Esophagus muscularis mucosa (tissue), 4 donors: ENCODE measurements at places on chromosomes 2 and 18. TPM values are rescaled to one million over a fixed set of nuclear protein-coding genes. Genes with fewer than 3 reads are reported as not detected.

DNA sequence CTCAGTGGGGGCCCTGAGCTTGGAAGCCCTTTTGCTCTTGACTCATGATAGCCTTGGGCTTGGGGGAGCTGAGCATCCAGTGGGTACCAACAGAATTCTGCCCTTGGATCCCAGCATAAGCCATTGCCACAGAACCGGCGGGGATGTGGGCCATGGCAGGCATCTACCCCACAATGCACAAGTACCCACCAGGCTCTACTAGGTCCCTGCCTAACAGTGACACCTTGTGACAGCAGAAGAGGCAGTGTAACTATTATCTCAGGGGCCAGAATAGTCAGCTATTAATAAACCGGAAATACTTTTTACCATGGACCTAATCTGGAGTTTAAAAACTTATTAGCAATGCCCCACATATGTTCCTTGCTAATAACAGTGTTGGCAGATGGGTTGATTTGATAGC, 397.2 kb downstream of the TMEM182 start:
- no peak overlapping the region for H3K4me3 ChIP-seq
- no peak overlapping the region for H3K27ac ChIP-seq
- H3K36me3 ChIP-seq, result no peaks in the 10 kb centered on the region

The TEX44 gene
- total RNA-seq, result not detected

The GLI2 gene
- 25.3 TPM for total RNA-seq

GRCh38 chr2:205770577-205770976, 88.3 kb downstream of the NRP2 start:
- H3K27ac ChIP-seq, result peak overlapping the region; percentile 98
- H3K4me3 ChIP-seq, result no peak overlapping the region
- peaks cover 4% of the 10 kb centered on the region for H3K27me3 ChIP-seq
- peaks cover 100% of the 10 kb centered on the region for H3K4me1 ChIP-seq
- peaks cover 3% of the 10 kb centered on the region for H3K36me3 ChIP-seq

DNA sequence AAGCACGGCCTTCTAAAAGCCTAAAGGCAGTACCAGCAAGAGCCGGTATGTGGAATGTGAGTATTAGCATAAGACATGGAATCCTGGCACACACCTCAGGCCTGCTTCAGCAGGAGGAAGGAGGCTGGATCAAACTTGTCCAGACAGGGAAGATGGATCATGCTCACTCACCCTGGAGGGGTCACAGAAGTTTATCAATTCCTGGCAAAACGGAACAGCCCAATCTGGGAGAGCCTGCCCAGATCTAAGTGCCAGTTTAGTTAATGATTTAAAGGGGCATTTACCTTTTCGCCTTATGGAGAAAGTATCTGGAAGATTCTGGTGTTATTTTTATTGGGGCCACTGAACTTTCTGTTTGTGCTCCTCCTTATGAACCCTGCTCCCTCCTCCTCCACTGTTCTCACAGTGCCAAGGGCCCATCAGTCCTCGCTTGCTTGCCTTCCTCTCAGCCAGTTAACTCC, 58.3 kb upstream of the NFE2L2 start:
- H3K27me3 ChIP-seq, result no peaks in the 10 kb centered on the region
- H3K27ac ChIP-seq, result no peak overlapping the region
- no peak overlapping the region for H3K4me3 ChIP-seq
- DNase-seq, result no peak
- H3K4me1 ChIP-seq, result no peaks in the 10 kb centered on the region
- peaks cover 15% of the 10 kb centered on the region for H3K36me3 ChIP-seq

The DSC2 gene
- total RNA-seq, result 1.9 TPM

The SERTAD2 gene
- total RNA-seq, result 15.2 TPM

DNA sequence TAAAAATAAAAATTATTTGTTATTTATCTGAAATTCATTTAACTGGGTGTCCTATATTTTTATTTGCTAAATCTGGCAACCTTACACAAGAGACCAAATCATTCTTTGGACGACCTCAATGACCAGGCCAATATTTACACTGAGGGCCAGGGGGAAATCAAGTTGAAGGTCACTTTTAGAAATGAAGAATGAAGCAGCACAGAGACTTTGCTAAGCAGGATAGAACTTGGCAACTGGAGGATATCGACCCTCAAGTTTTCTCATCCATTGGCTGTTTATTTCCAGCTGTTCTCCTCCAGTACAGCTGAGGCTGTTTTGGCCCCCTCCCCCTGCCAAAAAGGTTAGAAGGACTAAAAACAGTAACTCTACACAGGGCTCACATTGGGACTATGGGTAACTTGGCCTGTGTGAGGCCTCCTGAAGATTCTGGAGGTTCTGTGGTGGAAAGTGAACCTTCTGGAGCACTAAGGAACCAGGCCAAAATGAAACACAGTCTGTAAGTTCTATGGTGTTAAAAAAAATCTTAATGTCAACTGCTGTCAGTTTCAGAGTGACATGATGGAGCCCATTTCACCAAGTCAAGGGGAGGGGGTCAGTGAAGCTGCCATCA, 32.2 kb upstream of the ZFP36L2 start:
- no peaks in the 10 kb centered on the region for H3K36me3 ChIP-seq
- no peaks in the 10 kb centered on the region for H3K27me3 ChIP-seq
- H3K4me1 ChIP-seq, result peaks cover 7% of the 10 kb centered on the region
- DNase-seq, result no peak

The RAB31 gene
- total RNA-seq, result 94.0 TPM

GRCh38 chr2:4903656-4904348, 788.4 kb upstream of the SOX11 start:
- no peaks in the 10 kb centered on the region for H3K36me3 ChIP-seq
- no peaks in the 10 kb centered on the region for H3K27me3 ChIP-seq
- no peak overlapping the region for H3K27ac ChIP-seq
- H3K4me3 ChIP-seq, result no peak overlapping the region
- H3K4me1 ChIP-seq, result no peaks in the 10 kb centered on the region

The BCL11A gene
- 3.5 TPM for total RNA-seq

DNA sequence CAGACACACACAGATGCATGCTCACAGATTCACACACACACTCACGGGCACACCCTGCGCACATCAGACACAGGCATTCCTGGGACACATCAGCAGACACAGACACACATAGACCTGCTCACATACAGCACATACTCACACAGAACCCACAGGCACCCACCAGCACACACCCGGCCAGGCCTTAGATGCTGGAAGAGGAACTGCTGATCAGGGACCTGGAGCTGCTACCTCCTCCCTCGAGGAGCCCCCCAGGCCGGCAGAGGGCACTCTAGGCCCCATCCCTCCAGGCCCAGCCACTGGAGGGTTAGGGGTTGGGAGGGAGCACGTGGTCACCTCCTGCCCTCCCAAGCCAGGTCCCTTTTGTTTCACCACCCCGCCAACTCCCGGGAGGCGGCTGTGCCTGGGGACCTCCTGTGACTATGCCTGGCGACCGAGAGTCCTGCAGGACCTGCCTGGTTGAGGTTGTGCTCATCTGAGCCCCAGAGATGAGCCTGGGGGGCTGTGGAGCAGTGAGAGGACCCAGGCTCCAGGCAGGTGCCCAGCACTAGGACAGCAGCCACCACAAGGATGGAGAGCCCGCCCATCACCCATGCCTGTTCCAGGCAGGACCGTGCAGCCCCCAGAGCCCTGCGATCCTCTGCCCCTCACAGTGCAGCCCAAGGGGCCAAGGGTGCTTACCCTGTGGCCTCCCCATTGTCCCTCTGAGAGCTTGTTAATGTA, 21.0 kb upstream of the PTMA start:
- no peaks in the 10 kb centered on the region for H3K36me3 ChIP-seq
- no peaks in the 10 kb centered on the region for H3K4me1 ChIP-seq
- H3K4me3 ChIP-seq, result no peak overlapping the region
- DNase-seq, result no peak
- H3K27ac ChIP-seq, result no peak overlapping the region

DNA sequence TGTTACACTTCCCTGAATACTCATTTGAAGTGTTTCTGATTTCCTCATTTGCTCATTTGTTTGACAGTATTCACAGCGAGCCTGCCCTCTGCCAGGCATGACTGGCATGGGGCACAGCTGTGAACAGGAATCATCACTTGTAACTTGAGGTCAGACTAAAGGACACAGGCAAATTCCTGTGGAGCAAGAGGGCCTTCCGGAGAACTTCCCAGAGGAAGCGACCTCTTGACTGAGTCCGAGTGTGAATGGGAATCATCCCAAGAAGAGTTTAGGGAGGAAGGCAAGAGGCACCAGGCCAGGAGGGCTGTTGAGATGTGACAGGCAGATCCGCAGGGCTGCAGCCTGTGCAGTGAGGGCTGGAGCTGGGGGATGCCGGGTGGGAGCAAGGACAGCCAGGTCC, 45.4 kb downstream of the LIMS1 start:
- peak overlapping the region; percentile 31 for H3K27ac ChIP-seq
- H3K4me3 ChIP-seq, result no peak overlapping the region
- H3K27me3 ChIP-seq, result no peaks in the 10 kb centered on the region
- H3K36me3 ChIP-seq, result no peaks in the 10 kb centered on the region
- peaks cover 65% of the 10 kb centered on the region for H3K4me1 ChIP-seq

GRCh38 chr2:239223310-239224198, 177.3 kb downstream of the HDAC4 start:
- H3K36me3 ChIP-seq, result no peaks in the 10 kb centered on the region
- peak overlapping the region; percentile 39 for H3K4me3 ChIP-seq
- DNase-seq, result no peak
- H3K27ac ChIP-seq, result peak overlapping the region; percentile 90
- H3K4me1 ChIP-seq, result peaks cover 92% of the 10 kb centered on the region
- no peaks in the 10 kb centered on the region for H3K27me3 ChIP-seq
